AG09319 (cell line): ENCODE measurements at places on chromosomes 2 and 18.

DNA sequence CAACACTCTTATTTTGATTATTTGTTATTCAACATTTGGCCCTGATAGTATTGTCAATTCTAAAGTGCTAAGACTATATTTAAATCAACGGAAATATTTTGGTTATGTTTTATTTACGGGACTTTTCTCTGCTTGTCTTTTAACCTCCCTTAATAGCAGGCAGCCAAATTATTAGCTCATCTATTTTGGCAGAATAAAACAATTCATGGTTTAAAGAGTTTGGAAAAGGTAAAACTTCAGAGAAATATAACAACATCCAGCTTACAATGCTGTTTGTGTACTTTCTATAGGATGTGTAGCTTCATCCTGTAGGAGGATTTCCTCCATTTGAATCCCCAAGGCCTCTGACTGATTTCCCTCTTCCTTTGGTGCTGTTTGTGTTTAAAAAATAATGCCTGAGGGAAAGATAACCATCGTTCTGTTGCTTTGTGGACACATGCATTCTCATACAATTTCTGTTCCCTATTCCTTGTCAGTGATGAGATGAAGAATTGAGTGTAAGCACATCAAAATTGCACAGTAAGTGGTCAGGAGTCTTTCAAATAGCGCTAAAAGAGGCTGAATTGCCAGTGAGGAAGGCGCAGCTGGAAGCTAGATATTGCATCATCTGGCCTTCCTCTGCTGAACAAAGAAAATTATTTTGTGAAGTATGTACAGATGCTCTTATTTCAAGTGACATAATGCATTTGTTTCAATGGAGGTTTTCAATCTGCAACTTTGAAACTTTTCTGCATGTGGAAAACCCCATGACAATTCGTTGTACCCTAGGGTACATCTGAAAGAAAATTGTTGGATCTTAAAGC is 80.3 kb downstream of the CD28 start:
- no peak for DNase-seq

DNA sequence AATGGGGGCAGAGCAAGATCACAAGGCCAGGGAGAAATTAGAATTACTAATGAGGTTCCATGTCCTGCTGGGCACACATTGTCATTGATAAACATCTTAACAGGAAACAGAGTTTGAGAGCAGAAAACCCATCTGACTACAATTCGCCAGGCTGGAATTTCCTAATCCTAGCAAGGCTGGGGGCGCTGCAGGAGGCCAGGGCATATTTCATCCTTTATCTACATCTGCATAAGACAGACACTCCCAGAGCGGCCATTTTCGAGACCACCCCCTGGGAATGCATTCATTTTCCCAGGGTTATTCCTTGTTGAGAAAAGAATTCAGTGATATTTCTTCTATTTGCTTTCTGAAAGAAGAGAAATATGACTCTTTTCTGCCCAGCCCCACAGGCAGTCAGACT is 152.7 kb downstream of the SUCLG1 start:
- DNase-seq: no peak

DNA sequence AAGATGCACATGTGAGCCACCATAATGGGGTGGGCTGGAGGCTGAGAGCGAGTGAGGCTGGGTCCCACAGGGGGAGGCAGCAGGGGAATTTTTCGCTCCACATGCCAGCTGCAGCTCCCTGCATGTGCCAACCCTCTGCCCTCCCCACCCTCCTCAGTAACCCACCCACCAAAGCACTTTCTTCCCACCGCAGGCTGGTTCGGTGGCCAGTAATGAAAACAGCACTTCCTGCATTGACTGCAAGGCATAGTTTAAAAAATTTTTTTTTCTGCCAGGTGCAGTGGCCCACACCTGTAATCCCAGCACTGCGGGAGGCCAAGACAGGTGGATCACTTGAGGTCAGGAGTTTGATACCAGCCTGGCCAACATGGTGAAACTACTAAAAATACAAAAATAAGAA is 147.5 kb upstream of the TTC39C start:
- DNase-seq: no peak

DNA sequence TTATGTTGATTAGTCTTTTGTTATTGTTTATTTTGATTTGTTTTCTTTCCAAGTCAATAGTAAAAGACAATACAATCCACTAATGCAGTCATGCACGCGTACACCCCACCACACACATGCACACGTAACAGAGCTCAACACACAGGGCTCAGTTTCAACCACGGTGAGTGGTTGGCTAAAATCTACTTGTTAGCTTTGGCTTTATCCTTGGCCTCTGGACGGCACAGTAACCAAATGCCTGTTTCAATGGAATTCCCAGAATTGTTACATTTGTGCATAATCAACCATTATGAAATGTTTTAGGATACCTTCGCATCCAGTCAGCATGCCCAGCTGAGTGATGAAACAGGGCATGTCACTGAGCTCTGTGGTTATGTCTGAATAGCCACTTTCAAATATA is 53.2 kb downstream of the NYAP2 start:
- no peak for DNase-seq

DNA sequence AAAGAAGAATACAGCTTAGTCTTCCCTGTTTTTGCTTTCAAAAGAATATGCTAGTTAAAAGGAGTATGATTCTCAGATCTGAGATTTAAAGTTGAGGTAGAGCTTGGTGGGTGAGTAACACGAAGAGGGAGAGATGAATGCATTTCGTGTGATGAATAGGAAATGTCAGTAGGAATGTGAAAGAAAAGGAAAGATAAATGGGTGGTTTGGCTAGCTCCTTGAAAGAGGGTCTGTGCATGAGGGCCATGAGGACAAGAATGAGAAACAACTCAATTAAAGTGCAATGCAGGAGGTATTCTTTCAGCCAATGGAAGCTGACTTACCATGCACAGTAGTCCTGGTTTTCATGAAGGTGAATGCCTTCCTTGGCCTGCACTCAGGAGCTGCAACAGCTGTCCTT is 248.2 kb downstream of the HNMT start:
- DNase-seq: no peak
